ENCODE measurements at places on chromosomes 7 and 10. TPM values are rescaled to one million over a fixed set of nuclear protein-coding genes. Genes with fewer than 3 reads are reported as not detected.
A peak's percentile ranks its signal among the peaks of the same experiment; 100 is the strongest.

- peak; percentile 76 for DNase-seq
These were observed 650 bp upstream of the TM9SF3 start for GRCh38 chr10:96587264-96588059.

GRCh38 chr10:111303887-111304286 lies 227.1 kb downstream of the ADRA2A start:
- no peak for DNase-seq

DNA sequence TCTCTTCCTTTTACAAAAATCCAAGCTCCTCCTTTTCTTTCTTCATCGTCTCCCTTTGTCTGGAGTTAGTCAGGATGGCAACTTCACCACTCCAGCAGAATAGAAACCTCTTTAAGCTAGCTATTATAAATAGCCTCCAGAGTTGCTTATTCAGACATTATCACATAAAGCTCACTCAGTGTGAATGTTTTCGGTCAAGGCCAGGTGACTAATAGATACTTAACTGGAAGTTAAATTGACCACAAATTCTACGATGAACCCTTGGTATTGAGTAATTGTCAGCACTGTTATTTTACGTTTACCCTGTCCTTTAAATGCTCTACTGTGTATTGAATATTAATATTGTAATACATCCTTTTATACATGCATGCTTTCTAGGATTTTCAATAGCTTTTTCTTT lies 340.4 kb downstream of the OTUD1 start:
- no peak for DNase-seq

The AHR gene
- 14.9 TPM for total RNA-seq

GRCh38 chr7:54663186-54663585 lies 95.8 kb downstream of the SEC61G start:
- DNase-seq, result no peak

DNA sequence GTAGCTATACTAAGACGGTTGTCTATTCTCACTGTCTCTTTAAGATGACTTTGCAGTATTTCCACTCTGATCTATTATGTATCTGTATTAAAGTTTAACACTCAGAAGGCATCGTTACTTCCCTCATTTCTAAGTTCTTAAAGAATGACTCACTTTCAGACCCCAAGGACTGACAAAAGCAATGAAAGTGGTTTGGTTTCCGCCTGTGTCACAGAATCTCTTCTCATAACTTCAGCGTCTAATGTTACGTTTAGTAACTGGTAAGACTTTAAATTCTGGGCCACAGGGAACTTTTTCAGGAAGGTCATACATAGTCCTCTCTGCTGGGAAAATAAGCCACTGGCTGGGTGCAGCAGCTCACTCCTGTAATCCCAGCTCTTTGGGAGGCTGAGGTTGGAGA lies 892.0 kb upstream of the AUTS2 start:
- DNase-seq, result no peak

The TNPO3 gene
- total RNA-seq, result 127 TPM

The AVPI1 gene
- 7.4 TPM for total RNA-seq

DNA sequence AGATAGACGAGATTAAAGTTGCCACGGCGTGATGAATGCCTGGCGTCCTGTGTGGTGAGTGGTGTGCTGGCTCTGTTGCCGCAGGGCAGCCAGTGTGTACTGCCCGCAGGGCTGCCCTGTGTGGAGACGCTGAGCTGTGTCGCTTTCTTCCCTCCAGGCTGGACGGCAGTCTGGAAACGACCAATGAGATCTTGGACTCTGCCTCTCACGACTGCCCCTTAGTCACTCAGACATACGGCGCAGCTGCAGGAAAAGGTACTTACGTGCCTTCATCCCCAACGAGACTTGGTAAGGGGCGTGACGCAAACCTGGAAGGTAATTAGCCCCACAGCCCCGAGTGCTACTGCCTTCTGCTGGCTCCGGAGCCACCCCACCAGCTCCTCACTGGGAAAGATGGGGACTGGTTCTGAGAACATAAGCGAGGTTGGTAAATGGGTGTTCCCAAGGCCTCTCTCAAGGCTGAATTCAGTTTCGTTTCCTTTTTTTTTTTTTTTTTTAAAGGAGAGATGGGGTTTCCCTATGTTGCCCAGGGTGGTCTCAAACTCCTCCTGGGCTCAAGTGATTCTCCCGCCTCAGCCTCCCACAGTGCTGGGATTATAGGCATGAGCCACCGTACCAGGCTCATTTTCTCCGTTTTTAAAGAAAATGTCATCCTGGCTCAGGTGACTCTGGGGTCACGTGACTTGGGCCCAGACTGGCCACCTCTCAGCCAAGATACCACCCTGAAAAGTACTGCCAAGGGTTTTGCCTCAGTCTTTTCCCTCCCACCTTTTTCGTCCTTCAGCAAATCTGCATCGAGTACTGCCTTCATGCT lies 39.6 kb downstream of the WIPI2 start:
- no peak for DNase-seq

GRCh38 chr10:101032637-101033224 lies 1.7 kb downstream of the SFXN3 start:
- DNase-seq, result no peak

GRCh38 chr7:27700501-27700900 lies 37.8 kb upstream of the HIBADH start:
- no peak for DNase-seq

GRCh38 chr7:141073641-141074161 lies at the start of gene TMEM178B:
Gene TMEM178B (plus strand): TSS chr7:141074064.
- DNase-seq, result peak; percentile 68

The MYL7 gene
- 2.4 TPM for total RNA-seq

- DNase-seq, result peak; percentile 94
These were observed 17.1 kb upstream of the AMZ1 start for GRCh38 chr7:2670720-2671391.
